Activated T-helper 1 cell treated with anti-CD3 and anti-CD28 coated beads, Interleukin-12 subunit alpha, Interleukin-12 subunit beta, Interleukin-2, Interleukin-4 antibody, amounts not matched to agents 30 ng/mL and 10 ng/mL and 1 ng/mL, durations not matched to agents 14 hours and 24 hours and 36 hours (primary cell): ENCODE measurements at places on chromosomes 12 and 14. TPM values are rescaled to one million over a fixed set of nuclear protein-coding genes. Genes with fewer than 3 reads are reported as not detected.
A peak's percentile ranks its signal among the peaks of the same experiment; 100 is the strongest.

DNA sequence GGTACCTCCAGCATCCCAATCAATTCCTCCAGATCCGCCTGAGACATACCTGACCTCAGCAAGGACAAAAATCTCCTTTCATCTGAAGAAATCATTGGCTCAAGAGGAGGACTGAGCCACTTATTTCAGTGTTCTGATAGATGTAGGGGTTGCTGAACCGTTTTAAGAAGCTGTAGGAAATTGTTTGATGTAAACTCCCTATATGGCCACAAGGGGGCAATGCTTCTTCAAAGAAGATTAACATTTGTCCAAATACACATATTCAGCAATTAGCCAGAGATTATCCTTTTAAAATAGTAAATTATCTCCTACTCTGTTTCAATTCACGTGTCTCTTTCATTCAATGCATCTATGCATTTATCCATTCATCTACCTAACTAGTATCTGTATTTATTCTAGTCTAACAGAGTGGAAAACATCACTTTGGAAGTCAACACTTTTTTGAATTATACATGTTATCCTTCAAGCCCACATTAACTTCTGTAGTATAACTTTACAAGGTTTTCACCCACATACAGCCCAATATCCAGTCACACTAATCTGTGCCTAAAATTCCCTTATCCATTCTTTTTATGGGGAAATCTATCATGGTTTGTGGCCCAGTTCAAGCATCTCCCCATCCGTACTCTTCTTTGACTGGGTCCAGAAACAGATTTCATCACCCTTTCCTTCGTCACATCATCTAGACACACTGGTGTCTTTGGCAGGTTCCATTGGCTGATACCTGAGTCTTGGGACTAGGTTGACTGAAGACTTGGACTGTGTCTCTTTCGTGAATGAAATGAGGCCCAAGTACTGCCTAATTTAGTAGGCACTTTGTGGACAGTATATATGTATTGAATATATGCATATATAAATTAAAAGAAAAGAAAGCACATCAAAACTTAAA is 411.0 kb upstream of the OR4E1 start:
- peaks cover 20% of the 10 kb centered on the region for H3K4me1 ChIP-seq
- peak overlapping the region; percentile 53 for H3K4me3 ChIP-seq

DNA sequence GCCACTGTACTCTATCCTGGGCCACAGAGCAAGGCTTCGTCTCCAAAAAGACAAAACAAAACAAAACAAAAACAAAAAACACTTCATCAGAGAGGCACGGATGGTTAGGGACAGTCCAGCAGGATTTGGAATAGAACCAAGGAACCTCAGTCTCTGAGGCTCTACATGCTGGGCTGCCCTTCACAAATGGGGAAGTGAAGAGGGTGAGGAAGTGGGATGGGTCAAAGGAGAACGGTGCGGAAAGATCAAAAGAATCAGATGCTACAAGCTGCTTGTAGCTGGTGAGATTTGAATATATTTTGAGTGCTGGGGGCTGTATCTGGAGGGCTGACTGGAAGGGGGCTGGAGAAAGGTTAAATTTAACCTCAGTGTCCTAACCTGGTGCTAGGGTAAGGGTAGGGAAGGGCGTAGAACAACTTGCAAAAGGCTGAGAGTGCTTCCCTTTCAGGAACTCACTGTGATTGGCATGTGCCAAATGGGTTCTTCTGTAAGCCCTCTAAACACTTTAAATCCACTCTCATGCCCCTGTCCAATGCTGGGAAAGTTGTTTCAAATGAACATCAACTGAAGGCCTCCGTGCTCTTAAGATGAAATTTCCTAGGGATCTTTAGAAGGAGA is 4.6 kb downstream of the FOXJ2 start:
- no peaks in the 10 kb centered on the region for H3K27me3 ChIP-seq
- peak overlapping the region; percentile 0 for H3K4me3 ChIP-seq
- no peak for DNase-seq
- H3K4me1 ChIP-seq, result peaks cover 63% of the 10 kb centered on the region

GRCh38 chr14:58749066-58749669 is 111.4 kb downstream of the DACT1 start:
- no peaks in the 10 kb centered on the region for H3K36me3 ChIP-seq
- H3K27ac ChIP-seq, result peak overlapping the region; percentile 5
- H3K4me3 ChIP-seq, result peak overlapping the region; percentile 3
- H3K27me3 ChIP-seq, result peaks cover 3% of the 10 kb centered on the region

- H3K27ac ChIP-seq, result no peak overlapping the region
- peaks cover 30% of the 10 kb centered on the region for H3K4me1 ChIP-seq
- no peak for DNase-seq
- H3K4me3 ChIP-seq, result no peak overlapping the region
Observed at GRCh38 chr14:33979613-33980276, 28.9 kb upstream of the EGLN3 start.

DNA sequence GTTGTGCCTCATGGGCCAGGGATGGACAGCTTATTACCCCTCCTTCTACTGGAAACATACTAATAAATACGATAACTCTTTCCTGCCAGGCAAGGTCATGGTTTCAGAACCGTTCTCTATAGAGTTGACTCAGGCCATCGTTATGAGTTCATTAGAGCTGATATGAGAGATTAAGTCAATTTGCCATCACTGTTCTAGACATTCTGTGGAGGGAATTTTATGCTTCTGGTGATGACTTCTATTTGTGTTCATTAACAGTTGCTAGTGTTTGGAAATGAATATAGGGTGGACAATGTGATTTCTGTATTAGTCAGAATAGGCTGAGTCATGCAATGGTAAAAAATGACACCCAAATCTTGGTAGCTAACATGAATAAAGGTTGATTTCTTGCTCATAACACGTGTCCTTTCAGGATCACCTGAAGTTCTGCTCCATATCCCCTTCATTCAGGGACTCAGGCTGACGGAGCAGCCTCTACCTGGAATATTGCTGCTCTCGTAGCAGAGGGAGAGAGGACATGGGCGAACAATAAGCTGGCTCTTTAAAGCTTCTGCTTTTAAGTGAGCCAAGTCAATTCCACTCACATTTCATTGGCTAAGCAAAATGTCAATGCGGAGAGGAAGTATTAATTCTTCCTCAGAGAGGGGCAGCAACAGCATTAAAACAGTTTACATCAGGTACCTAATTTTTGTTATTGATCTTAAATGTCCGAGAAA is 18.5 kb upstream of the TBPL2 start:
- no peak overlapping the region for H3K27ac ChIP-seq
- H3K4me3 ChIP-seq, result no peak overlapping the region
- H3K36me3 ChIP-seq, result no peaks in the 10 kb centered on the region
- H3K27me3 ChIP-seq, result peaks cover 7% of the 10 kb centered on the region
- H3K4me1 ChIP-seq, result peaks cover 16% of the 10 kb centered on the region

DNA sequence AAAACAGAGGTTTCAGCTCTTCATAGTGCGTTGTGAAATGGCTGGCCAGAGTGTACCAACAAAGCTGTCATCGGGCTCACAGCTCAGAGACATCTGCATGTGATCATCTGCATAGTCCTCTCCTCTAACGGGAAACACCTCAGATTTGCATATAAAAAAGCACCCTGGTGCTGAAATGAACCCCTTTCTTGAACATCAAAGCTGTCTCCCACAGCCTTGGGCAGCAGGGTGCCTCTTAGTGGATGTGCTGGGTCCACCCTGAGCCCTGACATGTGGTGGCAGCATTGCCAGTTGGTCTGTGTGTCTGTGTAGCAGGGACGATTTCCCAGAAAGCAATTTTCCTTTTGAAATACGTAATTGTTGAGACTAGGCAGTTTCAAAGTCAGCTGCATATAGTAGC is 14.3 kb upstream of the PAPLN start:
- H3K27me3 ChIP-seq, result no peaks in the 10 kb centered on the region
- DNase-seq, result no peak
- peak overlapping the region; percentile 58 for H3K4me3 ChIP-seq
- peaks cover 22% of the 10 kb centered on the region for H3K4me1 ChIP-seq
- peaks cover 42% of the 10 kb centered on the region for H3K36me3 ChIP-seq
- H3K27ac ChIP-seq, result peak overlapping the region; percentile 72

GRCh38 chr12:22467190-22467589 is 77.2 kb downstream of the C2CD5 start:
- no peak for DNase-seq
- no peaks in the 10 kb centered on the region for H3K27me3 ChIP-seq
- no peaks in the 10 kb centered on the region for H3K4me1 ChIP-seq
- H3K36me3 ChIP-seq, result peaks cover 14% of the 10 kb centered on the region
- H3K4me3 ChIP-seq, result no peak overlapping the region

DNA sequence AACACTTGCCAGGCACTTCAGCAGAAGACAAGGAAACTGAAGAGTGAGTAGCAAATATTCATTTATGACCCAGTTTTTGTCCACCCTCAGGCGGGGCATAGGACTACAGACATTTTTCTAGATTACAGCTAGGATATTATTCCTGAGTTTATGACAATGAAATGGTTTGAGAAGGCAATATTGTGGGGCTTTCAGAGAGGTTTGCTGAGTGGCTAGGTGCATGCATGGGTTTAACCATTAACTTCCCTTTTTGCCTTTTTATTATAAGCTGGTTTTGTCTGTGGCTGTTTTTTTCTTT is 104.0 kb upstream of the BCAT1 start:
- peaks cover 60% of the 10 kb centered on the region for H3K4me1 ChIP-seq
- peak overlapping the region; percentile 92 for H3K4me3 ChIP-seq
- no peak for DNase-seq

DNA sequence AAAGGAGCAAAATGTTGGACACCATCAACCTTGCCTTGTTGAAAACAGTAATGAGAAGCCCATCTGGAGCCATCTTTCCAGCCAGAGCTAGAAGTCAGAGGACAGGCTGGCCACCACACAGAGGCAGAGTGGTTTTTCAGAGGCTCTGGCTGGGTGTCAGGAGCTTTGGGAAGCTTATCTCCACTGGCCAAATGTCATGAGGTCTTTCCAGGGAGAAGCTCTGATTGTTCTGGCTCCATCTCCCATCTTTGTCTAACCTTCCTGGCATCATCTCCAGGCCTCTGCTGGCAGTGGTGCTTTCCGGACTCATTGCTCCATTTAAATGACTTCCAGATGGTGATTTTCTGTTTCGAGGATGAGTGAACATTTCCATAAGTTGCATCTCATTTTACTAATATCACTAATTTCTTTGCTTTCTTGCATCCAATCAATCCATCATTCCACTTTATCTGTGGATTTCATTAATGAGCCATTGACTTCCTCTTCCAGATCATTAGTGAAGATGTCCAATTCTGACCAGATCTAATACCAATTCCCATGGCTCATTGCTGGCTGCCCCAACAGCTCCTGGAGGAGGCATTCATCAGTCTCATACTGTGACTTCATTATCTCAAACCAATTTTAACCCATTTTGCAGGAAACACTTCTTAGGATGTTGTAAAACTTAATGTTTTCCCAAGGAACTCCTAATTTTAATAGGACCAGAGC is 35.3 kb upstream of the TMTC1 start:
- H3K36me3 ChIP-seq, result no peaks in the 10 kb centered on the region
- H3K27ac ChIP-seq, result no peak overlapping the region
- no peaks in the 10 kb centered on the region for H3K27me3 ChIP-seq
- H3K4me1 ChIP-seq, result no peaks in the 10 kb centered on the region

GRCh38 chr14:87628780-87629179 is 364.2 kb downstream of the GALC start:
- no peak for DNase-seq
- H3K27ac ChIP-seq, result no peak overlapping the region
- H3K4me1 ChIP-seq, result no peaks in the 10 kb centered on the region
- no peaks in the 10 kb centered on the region for H3K36me3 ChIP-seq
- H3K4me3 ChIP-seq, result no peak overlapping the region

GRCh38 chr12:32136404-32136803 is 29.8 kb downstream of the BICD1 start:
- no peak overlapping the region for H3K4me3 ChIP-seq
- H3K4me1 ChIP-seq, result peaks cover 34% of the 10 kb centered on the region
- DNase-seq, result no peak
- H3K36me3 ChIP-seq, result no peaks in the 10 kb centered on the region
- H3K27me3 ChIP-seq, result peaks cover 9% of the 10 kb centered on the region

- H3K4me1 ChIP-seq, result no peaks in the 10 kb centered on the region
- DNase-seq, result no peak
- H3K4me3 ChIP-seq, result no peak overlapping the region
- H3K27ac ChIP-seq, result no peak overlapping the region
- H3K36me3 ChIP-seq, result no peaks in the 10 kb centered on the region
Observed at GRCh38 chr14:89085231-89085731, 260.8 kb downstream of the TTC8 start.

- peak overlapping the region; percentile 3 for H3K27ac ChIP-seq
- H3K4me3 ChIP-seq, result no peak overlapping the region
- peaks cover 37% of the 10 kb centered on the region for H3K4me1 ChIP-seq
- DNase-seq, result no peak
- H3K36me3 ChIP-seq, result peaks cover 13% of the 10 kb centered on the region
Observed at GRCh38 chr12:57483466-57483865, 3.8 kb upstream of the ARHGAP9 start.

GRCh38 chr14:102731101-102731870 is 46.0 kb upstream of the TRAF3 start:
- H3K4me3 ChIP-seq, result no peak overlapping the region
- H3K27ac ChIP-seq, result no peak overlapping the region
- H3K27me3 ChIP-seq, result no peaks in the 10 kb centered on the region
- DNase-seq, result no peak
- H3K4me1 ChIP-seq, result no peaks in the 10 kb centered on the region

GRCh38 chr12:125988545-125988944 is 923.3 kb downstream of the AACS start:
- DNase-seq, result no peak
- no peak overlapping the region for H3K27ac ChIP-seq
- H3K27me3 ChIP-seq, result no peaks in the 10 kb centered on the region
- no peaks in the 10 kb centered on the region for H3K4me1 ChIP-seq

DNA sequence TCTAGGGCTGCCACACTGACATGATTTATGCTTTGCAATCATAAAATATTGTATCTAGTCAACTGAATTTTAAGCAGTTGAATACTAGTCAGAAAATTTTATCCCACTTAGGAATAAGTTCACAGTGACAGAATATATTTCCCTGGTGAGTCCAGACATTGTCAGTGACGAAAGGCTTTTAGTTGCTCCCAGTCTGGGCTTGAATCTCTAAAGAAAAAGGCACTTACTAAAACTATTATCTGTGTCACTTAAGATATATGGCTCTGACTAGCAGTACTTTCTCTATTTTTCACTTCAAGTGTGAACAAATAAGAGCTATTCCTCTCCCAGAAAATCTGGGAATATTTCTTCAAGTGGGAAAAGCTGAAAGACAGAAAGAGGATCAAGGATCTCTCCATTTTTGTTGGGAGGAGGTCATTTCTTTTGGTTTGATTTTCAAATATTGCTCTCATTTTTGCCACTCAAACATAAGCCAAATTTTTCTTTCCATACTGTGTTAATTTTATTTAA is 1262.3 kb upstream of the USP15 start:
- H3K27ac ChIP-seq, result no peak overlapping the region
- DNase-seq, result no peak
- no peaks in the 10 kb centered on the region for H3K27me3 ChIP-seq
- H3K36me3 ChIP-seq, result no peaks in the 10 kb centered on the region
- no peak overlapping the region for H3K4me3 ChIP-seq
- no peaks in the 10 kb centered on the region for H3K4me1 ChIP-seq

Gene DCAF11
- total RNA-seq, result 69.9 and 71.6 TPM in 2 replicates

Gene NANOG
- not detected in 2 replicates for total RNA-seq

Gene IL26
- 6.9 and 8.1 TPM in 2 replicates for total RNA-seq
